Femur (tissue), 1 donor: ENCODE measurements at places on chromosomes 6 and 20.

DNA sequence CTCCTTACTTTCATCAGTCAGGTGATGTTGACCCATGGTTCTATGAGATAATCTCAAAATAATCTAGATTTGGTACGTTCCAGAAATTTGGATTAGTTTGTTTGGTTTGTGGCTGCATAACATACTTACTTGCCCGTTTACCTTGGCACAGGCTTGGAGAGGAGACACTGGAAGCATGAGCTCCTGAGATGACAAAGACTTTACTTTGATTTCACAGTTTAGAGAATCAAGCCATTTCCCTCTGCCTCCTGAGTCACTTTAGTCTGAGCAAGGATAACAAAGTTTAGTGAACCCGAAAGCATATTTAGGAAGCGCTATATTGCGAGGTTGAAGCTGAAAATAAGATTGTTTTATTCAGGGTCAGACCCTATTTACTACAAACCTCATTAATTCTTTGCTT is 643.4 kb downstream of the QKI start:
- no peak for DNase-seq

DNA sequence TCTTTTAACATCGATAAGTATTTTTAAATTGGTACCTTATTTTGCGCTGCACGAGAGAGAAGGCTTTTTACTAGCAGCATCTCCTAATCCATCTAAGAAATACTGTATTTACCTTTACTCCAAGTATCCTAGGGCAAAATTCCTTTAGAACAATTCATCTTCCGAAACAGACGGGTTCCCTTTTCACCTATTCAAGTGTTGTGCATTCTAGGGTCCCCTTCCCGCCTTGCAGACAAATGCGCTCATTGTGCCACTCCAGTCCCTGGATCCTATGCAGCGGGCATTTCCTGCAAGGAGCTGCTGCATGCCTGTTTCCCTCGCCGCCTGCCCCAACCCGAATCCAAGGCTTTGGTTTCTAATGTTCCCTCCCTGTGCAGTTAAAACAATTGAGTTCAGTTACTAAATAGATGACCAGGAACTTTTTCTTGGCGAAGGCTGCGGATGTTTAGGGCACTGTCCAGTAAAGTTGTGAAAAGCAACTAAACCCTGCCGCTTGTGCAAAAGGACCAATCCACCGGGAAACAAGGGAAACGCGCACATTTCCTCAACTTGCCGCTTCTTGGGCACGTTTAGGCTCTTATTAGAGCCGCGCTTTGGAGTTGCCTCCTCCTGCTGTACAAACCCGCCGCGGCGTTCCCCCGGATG is 556 bp upstream of the SCAF8 start:
- DNase-seq: peak; percentile 58

- peak; percentile 94 for DNase-seq
Measured at GRCh38 chr6:90296341-90297114, at the start of gene BACH2. BACH2 (minus strand) TSS chr6:90296843; CDS start chr6:90008844, 287,999 bp downstream.

- DNase-seq: peak; percentile 65
Measured at GRCh38 chr20:46040902-46041535, 12.0 kb downstream of the SLC12A5 start.

- DNase-seq: no peak
Measured at GRCh38 chr6:144588697-144589325, 303.7 kb downstream of the UTRN start.

GRCh38 chr6:5339786-5340185 is 78.5 kb downstream of the FARS2 start:
- DNase-seq: no peak

- no peak for DNase-seq
Measured at GRCh38 chr20:21707267-21707666, 1.8 kb downstream of the PAX1 start.
